Activated T-cell treated with anti-CD3 and anti-CD28 coated beads for 1 hour (primary cell): ENCODE measurements at places on chromosomes 3 and 15.

GRCh38 chr15:29883126-29883525, 60.9 kb upstream of the TJP1 start:
- DNase-seq, result no peak

- DNase-seq, result no peak
These were observed 7.1 kb downstream of the ATP2C1 start for GRCh38 chr3:130900959-130901358.

DNA sequence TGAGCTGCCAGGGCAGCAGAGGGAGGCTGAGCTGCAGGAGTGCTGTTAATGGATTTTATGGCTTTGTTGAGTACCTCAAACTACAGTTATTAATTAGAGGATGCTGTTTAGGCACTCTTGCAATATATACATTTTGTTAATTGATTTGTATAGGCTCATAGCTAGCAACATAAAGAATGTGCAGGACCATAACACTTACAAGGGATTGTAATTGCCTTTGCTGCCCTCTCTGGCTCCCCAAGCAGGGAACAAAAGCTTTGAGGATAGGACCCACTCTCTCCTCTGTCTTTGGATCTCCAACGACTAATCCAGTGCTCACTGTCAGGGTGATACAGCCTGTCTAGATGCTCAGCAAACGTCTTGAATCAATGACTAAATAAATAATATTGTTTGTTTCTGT, 1.2 kb upstream of the CLSTN2 start:
- DNase-seq, result no peak

GRCh38 chr15:81030301-81030750, 29.6 kb downstream of the TLNRD1 start:
- no peak for DNase-seq

GRCh38 chr15:65055201-65055870, 10.1 kb downstream of the SLC51B start:
- DNase-seq, result no peak

DNA sequence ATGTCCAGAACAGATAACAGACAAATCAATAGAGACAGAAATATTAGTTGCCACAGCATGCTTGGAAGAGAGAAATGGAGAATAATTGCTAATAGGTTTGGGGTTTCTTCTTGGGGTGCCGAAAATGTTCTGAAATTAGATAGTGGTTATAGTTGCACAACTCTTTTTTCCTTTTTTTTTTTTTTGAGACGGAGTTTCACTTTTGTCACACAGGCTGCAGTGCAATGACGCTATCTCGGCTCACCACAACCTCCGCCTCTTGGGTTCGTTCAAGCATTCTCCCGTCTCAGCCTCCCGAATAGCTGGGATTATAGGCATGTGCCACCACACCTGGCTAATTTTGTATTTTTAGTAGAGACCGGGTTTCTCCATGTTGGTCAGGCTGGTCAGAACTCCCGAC, 163.3 kb downstream of the PLCH1 start:
- DNase-seq, result no peak

GRCh38 chr15:32736701-32737061, 18.9 kb downstream of the GREM1 start:
- DNase-seq, result no peak

GRCh38 chr15:96343113-96344059, 12.9 kb downstream of the NR2F2 start:
- DNase-seq, result no peak

GRCh38 chr3:153051427-153052095, 110.5 kb upstream of the RAP2B start:
- no peak for DNase-seq

- no peak for DNase-seq
These were observed 549.5 kb downstream of the NTRK3 start for GRCh38 chr15:87707071-87707470.

DNA sequence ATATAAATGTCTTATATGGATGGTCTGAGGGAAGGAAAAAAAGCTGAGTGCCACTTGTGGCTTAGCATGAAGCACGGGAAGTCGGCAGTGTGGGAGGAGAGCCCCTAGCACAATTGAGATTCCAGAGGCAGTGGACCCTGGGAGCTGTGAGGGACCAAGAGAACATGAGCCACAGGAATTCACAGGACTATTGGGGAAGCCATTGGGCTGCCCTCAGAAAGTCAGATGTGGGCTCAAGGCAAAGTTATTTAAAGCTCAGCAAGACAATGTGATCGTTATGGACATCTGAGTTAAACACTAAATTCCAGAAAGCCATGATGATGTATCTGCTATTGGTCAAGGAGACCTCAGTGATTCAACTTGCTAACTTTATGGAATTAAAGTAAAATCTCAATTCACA, 380.8 kb upstream of the IL12A start:
- no peak for DNase-seq

- DNase-seq, result no peak
These were observed 544.4 kb downstream of the ZPLD1 start for GRCh38 chr3:102979191-102979590.

GRCh38 chr3:76436894-76437293, 603.0 kb upstream of the ROBO2 start:
- no peak for DNase-seq

- DNase-seq, result no peak
These were observed 10.3 kb downstream of the ANKRD63 start for GRCh38 chr15:40272485-40273056.

- no peak for DNase-seq
These were observed 44.3 kb upstream of the ZNF385D start for GRCh38 chr3:21795152-21795837.

- DNase-seq, result no peak
These were observed 6.6 kb downstream of the MOBP start for GRCh38 chr3:39474126-39474515.

DNA sequence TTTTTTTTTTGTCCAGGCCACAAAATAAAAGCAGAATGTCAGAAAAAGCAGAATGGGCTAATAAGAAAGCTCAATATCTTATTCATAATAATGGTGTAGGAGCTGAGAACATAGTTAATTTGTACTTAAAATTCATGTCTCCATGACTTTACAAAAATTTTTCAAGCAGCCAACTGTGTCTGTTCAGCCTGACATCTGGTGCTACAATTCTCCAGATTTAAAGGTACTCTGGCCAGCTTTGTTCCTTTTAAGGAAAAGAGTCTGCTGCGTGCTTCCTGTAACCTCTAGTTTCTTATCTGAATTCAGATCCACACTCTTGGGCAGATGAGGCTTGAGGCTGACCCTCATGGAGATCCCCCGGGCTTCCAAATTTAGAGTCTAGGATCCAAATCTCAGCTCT, 8.7 kb upstream of the RFX7 start:
- no peak for DNase-seq

DNA sequence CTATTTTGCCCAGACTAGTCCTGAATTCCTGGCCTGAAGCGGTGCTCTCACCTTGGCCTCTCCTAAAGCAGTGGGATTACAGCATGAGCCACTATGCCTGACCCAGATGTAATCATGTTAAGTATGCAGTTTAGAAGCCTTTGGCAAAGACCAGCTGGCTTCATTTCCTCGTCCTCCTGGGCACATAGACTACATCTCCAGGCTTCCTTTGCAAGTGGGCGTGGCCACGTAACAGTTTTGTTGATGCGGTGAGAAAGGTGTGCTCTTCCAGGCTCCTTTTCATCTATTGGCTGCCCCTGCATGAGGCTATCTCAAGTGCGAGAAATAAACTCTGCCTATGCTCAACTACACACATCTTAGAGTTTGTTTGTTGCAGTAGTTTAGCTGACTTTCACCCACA, 13.0 kb downstream of the SV2B start:
- DNase-seq, result no peak

GRCh38 chr3:98945666-98946065, 44.2 kb upstream of the DCBLD2 start:
- no peak for DNase-seq

DNA sequence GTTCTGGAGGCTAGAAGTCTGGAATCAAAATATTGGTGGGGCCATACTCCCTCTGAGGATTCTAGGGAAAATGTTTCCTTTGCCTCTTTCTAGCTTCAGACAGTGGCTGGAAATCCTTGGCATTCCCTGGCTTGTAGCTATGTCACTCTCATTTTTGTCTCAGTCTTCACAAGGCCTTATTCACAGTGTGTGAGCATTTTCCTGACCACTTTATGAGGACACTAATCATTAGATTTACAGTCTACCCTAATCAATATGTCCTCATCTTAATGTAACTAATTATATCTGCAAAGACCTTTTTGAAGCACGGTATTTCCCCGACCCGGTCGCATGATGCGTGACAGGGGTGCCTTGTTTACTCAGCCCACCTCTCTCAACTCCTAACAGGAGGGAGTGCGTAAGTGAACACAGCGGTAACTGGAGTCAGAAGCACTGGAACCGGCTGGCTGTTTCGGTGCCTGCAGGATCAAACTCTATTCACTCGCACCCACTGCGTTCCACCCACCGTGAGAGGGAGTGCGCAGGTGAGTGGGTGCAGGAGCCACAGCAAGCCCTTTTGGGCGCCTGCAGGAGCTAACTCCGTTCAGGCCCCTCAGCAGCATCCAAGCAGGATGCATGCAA, 155.0 kb downstream of the EPHA3 start:
- DNase-seq, result no peak

DNA sequence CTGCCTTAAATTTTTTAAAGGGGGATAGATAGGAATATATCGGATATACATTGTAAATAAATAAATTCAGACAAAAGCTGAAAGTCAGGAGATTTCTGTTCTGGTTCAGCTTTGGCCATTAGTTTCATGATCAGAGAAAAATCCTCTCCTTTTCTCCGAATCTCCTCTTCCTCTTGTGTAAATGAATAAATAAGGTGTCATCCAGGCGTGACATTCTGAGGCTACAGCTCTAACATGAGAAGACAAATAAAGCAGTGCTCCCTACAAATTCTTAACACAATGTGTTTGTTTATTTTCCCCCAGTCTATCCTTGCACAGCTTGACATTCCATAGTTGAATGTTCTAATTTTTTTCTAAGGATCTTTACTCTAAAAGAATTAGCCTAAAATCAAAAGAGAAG, 9.4 kb upstream of the MB21D2 start:
- DNase-seq, result no peak

- no peak for DNase-seq
These were observed 339.6 kb upstream of the TBL1XR1 start for GRCh38 chr3:177536873-177537272.

- DNase-seq, result no peak
These were observed 52.5 kb downstream of the CPN2 start for GRCh38 chr3:194298331-194299227.

DNA sequence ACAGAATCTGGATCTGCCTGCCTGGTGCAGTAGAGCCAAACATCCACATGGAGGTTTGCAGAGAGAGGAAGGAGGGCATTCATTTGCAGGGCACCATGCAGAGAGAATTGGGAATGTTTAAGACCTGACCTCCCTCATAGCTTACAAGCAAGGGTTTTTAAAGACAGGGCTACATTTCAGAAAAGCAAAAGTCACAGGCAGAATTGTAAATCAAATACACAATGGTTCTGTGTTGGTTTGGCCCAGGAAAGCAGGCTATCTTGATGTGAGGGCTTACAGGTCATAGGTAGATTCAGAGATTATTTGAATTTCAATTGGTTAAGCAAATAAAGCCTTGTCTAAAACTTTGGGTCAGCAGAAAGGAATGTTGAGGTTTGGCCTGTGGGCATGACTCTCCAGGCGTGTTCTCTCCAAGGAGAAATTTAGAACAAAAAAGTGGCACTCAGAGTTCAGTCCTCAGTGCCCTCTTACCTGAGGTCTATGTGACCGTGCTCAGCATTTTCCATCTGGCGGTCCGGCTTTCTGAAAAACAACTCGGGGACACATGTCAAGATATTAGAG, 91.5 kb downstream of the CD47 start:
- no peak for DNase-seq

DNA sequence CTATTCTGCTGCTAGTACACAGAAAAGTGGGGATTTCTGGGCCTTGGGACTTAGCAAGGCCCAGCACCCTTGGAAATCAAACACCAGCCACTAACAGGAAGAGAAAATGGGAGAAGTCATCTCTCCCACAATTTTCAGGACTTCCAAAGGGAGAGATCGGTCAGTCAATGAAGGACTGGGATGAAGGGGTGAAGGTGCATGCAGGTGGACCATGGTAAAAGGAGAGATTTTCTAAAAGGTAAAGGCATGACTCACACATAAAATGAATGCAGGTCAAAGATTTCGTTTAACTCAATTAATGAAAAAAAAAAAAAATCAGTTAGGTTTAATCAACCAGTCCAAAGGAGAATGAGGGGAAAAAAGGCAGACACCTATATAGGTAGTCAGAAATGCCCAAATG, 176.4 kb upstream of the PROK2 start:
- DNase-seq, result no peak

DNA sequence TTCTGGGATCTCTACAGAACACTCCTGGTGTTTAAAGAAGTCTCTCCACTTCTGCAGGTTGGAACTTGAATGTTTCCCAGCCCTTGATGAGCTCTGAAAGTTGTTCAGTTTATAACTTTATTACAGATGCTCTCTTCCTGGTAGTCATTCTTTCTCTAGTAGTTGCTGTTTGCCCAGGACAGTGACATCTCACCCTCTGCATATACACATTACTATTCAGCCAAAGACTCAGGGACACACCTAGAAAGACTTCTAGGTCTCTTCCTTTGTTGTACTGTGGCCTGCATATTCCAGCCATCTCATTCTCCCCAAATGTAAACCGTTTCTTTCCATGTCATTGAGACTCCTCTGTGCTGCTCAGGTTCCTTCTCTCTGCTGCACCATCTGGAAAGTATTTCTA, 76.7 kb downstream of the MITF start:
- DNase-seq, result no peak

DNA sequence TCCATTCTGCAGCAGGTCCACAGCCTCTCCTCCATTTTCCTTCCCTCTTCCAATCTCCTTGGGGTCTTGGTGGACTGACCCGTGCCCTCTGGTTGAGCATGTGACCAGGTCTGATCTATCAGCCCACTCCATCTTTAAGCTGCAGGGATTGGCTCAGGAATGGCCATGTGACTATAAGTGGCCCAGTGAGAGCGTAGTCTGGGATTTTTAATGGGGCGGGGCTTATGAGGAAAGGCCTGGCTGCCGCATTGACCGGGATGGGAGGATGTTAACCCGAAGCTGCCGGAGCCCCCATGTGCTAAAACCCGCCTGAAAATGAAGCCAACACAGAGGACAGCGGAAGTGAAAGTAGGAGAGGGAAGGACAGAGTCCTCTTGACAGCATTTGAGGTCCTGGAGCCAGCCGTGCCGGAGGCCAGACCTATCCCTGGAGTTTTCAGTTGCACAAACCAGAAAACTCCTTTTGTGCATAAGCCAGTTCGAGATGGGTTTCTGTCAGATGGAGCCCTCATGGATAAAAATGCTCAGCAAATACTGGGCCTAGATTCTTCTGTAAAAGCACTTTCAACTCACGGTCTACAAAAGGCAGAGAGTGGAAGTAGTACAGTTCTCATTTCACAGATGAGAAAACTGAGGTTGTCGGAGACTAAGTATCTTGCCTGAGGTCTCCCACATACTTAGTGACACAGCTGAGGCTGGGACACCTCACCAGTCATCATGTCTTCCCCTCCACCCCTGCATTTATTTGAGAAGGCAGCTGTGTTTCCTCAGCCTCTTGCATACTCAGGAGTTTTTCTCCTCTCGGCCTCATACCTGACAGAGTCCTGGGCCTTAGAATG, 61.9 kb downstream of the ATP2B2 start:
- DNase-seq, result no peak

GRCh38 chr15:79197285-79197684, 85.2 kb upstream of the ANKRD34C start:
- DNase-seq, result no peak

GRCh38 chr3:183489455-183490210, 61.2 kb upstream of the MCF2L2 start:
- no peak for DNase-seq
